GM12891 (cell line): ENCODE measurements at places on chromosomes 6 and 20.
A peak's percentile ranks its signal among the peaks of the same experiment; 100 is the strongest.

- no peak for DNase-seq
These were observed 122.0 kb downstream of the DNAH8 start for GRCh38 chr6:38837101-38837500.

- no peak for DNase-seq
These were observed 23.0 kb upstream of the AKAP12 start for GRCh38 chr6:151216804-151217203.

DNA sequence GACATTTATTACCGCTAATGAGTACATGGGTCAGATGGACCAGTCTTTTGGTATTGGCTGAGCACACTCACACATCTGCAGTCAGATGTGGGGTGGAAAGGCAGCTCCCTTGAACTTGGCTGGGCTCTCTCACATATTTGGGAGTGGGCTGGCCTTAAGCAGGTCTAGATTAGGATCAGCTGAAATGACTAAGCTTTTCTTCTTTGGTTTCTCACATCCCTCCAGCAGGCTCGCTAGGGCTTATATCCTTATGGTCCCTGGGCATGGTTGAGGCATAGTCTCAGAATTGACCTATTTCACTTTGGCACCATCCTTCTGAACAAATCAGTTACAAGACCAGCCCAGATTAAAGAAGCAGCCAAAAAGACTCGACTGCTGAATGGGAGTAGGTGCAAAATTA is 14.4 kb upstream of the PLCB1 start:
- DNase-seq = no peak

- DNase-seq = no peak
These were observed 42.3 kb upstream of the GATA5 start for GRCh38 chr20:62517901-62518610.

- DNase-seq = no peak
These were observed 45.9 kb downstream of the SLC22A3 start for GRCh38 chr6:160393891-160394653.

- DNase-seq = no peak
These were observed 2.1 kb upstream of the IBTK start for GRCh38 chr6:82249381-82250253.

DNA sequence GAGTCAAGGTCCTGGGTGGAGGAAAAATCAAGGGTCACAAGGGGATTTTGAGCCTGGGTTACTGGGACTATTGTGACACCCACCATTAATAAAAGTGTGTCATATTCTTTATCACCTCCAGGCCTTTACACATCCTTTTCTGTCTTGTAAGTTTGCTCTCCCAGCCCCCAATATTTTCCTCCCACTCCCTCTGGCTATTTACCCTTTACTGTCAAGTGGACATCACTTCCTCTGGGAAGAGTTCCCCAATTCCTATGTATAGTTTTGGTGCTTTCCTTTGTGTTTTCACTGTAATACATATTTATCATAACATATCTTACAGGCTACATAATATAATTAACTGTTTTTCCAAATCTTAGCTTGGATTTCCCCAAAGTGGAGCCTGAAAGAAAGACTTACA is 36.3 kb downstream of the MARCKS start:
- no peak for DNase-seq

DNA sequence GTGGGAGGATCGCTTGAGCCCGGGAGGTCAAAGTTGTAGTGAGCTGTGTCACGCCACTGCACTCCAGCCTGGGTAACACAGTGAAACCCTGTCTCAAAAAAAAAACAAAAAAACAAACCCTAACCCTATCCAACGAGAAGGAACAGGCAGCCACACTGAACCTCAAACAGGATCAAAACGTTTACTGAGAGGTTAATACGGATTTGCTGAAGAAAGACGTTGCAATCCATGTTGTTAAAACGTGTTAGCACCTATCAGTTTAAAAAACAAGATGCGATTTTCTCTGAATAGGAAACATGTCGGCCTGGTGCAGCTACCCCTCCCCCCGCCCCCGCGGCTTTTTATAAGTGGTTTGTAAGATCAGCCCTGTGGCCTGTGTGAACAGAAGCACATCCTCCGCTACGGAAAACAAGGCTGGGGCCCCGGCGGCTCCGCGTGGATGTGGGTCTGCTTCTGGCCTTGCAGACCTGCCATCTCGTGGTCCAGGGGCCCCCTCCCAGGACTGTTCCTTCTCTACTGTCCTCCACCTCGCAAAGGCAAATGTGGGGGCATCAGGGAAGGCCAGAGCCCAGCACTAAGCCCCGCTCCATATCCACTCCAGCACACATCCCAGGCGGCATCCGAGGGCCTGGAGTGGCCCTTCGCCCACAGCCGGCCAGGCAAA is 11.4 kb downstream of the SLC2A4RG start:
- DNase-seq = no peak

GRCh38 chr20:43969501-43970182 is 55.0 kb downstream of the TOX2 start:
- no peak for DNase-seq

- no peak for DNase-seq
These were observed 439.5 kb upstream of the CDH4 start for GRCh38 chr20:60812561-60812960.

- DNase-seq = no peak
These were observed 34.5 kb upstream of the RREB1 start for GRCh38 chr6:7073082-7073820.

- no peak for DNase-seq
These were observed 381.6 kb downstream of the GJA1 start for GRCh38 chr6:121816906-121817540.

DNA sequence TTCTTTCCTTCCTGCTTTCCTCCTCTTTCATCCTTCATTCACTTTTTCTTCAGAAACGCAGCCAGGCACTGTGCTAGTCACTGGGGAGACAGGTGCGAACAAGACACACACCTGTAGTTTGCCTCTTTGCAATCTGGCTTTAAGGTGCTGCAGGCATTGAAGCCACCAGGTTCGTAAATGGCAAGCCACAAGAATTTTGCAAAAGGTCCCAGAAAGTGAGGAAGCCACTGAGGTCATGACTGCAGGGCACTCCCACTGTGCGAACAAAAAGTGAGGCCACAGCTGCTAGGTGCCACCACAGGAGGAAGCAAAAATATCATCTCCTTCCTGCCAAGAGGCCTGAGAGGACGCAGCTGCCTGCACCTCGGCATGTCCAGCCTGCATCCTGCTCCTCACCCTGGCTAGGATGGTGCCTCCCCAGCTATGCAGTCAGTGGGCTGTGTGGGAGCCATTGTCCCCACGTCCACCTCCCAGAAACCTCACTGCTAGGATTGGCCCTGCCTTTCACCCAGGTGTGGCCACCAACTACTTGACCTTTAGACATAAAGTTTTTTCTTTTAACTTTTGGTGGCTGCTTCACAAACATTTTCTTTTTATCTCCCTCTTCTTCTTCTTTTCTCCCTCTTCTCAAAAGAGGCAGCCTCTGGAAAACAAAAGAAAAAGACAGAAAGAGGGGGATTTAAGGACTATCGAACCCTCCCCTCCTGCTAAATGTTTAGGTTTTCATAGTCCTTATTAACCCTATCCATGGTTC is 230.8 kb downstream of the BCAS1 start:
- no peak for DNase-seq

DNA sequence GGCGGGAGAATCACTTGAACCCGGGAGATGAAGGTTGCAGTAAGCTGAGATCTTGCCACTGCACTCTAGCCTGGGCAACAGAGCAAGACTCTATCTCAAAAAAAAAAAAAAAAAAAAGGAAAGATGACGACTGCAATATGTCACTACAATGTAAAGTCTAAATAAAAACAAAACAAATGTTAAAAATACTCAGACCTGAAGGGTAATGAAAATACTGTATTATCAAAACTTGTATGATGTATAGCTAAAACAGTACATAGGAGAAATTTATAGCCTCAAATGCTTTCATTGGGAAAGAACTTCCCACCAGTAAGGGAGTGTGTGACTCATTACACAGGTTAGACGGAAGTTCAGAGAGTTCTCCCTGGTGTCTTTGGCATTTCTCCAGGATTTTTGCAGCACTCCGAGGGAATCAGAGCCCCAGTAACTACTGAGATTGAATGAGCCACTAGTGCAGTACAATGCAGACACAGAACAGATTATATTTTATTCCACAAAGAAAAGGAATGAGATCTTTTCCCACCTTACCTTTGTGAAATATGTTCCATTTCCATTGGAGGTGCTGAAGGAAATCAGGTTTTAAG is 12.5 kb upstream of the RALGAPB start:
- no peak for DNase-seq

DNA sequence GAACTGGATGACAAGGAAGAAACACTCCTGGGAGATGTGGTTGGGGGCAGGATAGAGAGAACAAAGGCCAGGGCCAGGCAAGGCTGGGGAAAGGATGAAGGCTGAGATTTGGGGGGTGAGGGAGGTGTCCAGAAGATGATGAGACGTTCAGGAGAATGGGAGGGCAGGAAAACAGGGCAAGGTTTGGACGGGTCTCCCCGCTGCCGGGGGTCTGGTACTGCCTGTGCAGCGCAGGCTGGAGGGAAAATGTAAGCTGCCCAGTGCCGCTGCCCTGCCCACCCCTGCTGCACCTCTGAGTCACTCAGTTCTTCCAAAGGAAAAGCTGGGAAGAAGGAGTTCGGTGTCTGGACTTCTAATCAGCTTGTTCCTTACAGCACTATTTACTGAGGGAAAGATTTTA is 130.9 kb downstream of the DTNBP1 start:
- DNase-seq = no peak

- DNase-seq = no peak
These were observed 57.2 kb downstream of the ERMARD start for GRCh38 chr6:169808608-169808967.

DNA sequence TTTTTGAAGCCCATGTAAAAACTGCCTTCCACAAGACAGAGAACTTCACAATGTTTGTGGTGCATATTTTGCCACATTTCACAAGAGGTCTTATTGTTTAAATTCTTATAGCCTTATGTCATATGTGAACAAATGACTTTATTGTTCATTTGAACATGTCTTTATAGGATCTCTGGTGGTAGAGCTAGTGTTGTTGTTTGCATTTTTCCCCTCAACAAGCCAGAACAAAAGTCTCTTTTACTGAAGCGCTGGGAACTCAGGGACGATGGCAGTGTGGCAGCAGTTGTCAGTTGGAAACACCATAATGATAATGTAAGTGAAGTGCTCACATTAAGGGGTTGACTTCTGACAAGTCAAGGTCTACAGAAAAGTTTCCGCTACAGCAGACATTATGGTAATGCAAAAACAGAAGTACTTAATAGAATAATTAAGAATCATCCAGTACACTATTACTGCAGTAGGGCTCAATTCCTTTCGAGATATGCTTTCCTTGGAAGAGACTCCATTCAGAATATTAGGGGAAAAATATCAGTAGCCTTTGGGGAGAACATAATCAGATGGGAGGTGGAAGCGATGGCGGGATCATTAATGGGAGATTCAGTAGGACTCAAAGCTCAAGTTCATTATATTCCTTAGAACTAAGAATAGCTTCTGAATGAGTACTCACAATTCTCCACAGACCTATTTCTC is 180.0 kb downstream of the GJA10 start:
- no peak for DNase-seq

- no peak for DNase-seq
These were observed 128.8 kb downstream of the FOXO3 start for GRCh38 chr6:108689272-108690161.

- no peak for DNase-seq
These were observed 12.6 kb downstream of the FOXC1 start for GRCh38 chr6:1622220-1622850.

DNA sequence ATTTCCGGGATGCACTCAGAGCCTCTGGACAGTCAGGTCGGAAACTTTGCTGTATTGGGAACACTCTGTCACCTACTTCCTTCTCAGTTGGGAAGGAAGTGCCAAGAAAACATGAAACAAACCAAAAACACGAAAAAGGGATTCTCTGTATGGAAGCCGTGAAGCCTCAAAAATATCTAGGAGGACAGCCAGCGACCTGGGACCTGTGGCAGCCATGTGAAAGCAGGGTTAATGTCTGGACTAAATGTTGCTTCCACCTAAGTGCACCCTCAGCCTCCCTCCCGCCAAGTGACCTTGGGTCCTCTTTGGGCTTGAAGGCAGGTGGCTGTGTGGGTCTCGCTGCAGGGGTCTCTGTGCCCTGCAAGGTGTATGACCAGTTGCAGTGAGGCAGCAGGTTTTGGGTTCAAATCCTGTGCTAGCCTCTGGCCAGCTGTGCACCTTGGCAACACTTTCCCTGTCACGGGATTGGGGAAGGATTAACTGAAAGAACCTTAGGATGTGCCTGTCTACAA is 851 bp downstream of the MAVS start:
- no peak for DNase-seq

DNA sequence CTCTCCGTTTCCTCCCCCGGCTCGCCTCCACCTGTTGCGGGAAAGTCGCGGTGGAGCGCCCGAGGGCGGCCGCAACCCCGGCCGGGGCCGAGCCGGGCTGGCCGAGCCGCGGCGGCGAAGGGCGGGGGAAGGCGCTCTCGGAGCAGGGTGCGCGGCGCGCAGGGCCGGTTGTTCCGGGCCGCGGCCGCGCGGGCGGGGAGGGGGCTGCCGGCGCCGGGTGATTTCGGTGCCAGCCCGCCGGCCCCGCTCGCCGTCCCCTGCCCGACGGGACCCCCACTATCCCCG is 235 bp downstream of the MAP7 start:
- DNase-seq = peak; percentile 58

DNA sequence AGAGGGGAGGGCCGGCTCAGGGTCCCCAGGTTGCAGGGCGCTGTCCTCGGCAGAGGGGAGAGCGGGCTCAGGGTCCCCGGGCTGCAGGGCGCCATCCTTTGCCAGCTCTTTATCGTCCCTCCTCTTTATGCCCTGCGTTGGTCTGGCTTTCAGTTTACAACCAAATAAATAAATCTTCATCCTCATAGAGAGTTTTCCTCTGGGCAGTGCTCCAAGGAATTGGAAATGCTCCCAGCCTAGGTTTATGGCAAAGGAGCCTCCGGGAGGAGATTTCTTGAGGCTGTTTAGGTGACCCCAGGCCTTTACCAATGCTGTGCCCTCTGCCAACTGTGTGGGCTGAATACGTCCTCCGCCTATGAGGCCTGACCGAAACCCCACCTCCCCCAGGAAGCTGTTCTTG is 60.2 kb downstream of the CHMP4B start:
- DNase-seq = no peak

DNA sequence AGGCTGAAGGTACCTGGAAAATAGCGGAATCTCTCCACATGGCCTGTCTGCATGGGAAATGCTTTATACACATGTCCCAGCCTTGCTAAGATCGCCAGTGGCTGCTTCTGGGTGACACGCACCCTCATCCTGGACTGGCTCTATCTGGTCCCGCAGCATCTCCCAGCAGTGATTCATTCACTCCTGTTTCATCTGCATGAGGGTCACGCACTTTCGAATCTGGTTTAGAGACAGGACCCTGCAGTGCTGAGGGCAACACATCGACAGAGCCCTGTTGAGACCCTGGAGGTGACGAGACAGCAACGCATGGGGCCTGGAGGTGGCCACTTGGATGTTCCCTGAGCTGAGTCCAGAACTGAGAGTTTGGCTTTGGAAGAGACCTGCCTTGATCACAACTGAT is 136.5 kb downstream of the SMOC2 start:
- DNase-seq = no peak

DNA sequence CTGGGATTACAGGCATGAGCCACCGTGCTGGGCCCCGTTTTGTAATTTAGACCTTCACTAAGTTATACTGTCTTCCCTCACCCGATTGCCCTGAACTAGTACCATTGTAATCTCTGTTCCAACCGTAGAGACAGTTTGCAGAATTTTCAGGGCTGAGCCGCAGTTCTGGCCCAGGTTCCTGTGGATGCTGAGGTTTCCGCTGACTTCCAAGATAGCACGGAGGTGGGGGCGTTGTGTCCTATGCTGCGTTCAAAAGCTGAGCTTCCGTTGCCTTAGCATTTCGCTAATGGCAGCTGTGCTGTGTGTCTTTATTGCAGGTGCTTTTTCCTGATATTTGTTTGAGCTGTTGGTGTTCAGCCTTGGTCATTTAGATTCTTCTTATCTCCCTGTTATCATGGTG is 137.0 kb downstream of the SOX4 start:
- DNase-seq = no peak

GRCh38 chr6:119966484-119966883 is 616.9 kb upstream of the MAN1A1 start:
- no peak for DNase-seq
